ENCODE measurements at places on chromosomes 11 and 22. TPM values are rescaled to one million over a fixed set of nuclear protein-coding genes. Genes with fewer than 3 reads are reported as not detected.

GRCh38 chr11:129298988-129299387, 76.7 kb upstream of the BARX2 start:
- no peak for DNase-seq
- H3K4me3 ChIP-seq, result peak overlapping the region; percentile 4
- H3K27me3 ChIP-seq, result peaks cover 12% of the 10 kb centered on the region
- H3K27ac ChIP-seq, result no peak overlapping the region
- H3K36me3 ChIP-seq, result no peaks in the 10 kb centered on the region
- peaks cover 37% of the 10 kb centered on the region for H3K4me1 ChIP-seq

GRCh38 chr11:111259896-111260295, 14.4 kb downstream of the POU2AF2 start:
- DNase-seq, result no peak
- H3K27ac ChIP-seq, result no peak overlapping the region
- no peak overlapping the region for H3K4me3 ChIP-seq
- H3K36me3 ChIP-seq, result no peaks in the 10 kb centered on the region
- H3K4me1 ChIP-seq, result no peaks in the 10 kb centered on the region

DNA sequence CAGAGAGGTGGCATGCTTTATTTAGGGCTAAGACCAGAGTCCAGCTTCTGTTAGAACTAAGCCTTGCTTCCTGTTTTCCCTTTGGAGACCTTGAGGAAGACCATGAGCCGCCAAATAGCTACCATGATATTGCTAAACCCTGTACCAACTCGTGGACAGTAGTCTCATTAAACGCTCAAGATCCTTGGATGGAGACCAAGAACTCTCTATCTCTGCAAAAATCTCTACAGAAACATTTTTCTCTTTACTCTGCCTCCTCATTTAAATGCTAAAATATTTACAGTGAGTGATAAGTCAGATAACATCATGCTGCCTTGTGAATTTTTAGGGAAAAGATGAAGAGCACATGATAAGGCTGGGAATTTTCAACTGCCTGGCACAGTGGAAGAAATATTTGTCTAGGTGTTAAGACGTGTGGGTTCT, 197.8 kb downstream of the MAML2 start:
- H3K4me1 ChIP-seq, result peaks cover 23% of the 10 kb centered on the region
- H3K27me3 ChIP-seq, result no peaks in the 10 kb centered on the region
- H3K36me3 ChIP-seq, result peaks cover 5% of the 10 kb centered on the region

DNA sequence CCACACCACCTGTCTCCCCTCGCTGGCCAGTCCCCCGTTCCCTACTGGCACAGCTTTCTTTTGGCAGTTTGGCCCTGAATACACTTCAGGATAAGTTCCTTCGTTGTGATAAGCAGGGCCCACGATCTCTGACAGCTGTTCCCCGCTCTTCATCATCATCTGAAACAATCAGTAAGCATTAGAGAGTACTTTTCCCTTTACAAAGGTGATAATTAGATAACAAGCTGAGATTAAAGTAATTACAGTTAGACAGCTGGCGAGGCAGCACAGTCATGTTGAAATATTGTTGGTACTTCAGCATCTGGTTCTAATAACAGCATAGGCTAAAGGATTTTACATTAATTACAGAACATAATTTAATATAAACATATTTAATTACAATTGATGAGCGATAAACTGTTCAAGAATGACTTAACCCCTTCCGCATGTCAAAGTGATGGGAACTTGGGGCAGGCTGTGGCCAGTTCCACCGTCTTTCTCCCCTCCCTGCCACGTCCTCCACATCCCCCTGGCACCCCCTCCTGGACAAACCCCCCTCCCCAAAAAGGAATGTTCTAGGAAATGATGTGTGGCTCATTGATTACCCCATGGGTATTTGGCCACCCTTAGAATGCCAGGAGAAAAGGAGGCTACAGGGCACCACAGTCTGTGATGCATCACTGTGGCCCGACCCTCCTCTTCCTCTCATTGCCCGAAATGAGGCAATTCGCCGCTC, 134.9 kb downstream of the RCN1 start:
- DNase-seq, result no peak
- no peaks in the 10 kb centered on the region for H3K36me3 ChIP-seq
- no peak overlapping the region for H3K27ac ChIP-seq
- no peaks in the 10 kb centered on the region for H3K4me1 ChIP-seq
- H3K27me3 ChIP-seq, result no peaks in the 10 kb centered on the region

DNA sequence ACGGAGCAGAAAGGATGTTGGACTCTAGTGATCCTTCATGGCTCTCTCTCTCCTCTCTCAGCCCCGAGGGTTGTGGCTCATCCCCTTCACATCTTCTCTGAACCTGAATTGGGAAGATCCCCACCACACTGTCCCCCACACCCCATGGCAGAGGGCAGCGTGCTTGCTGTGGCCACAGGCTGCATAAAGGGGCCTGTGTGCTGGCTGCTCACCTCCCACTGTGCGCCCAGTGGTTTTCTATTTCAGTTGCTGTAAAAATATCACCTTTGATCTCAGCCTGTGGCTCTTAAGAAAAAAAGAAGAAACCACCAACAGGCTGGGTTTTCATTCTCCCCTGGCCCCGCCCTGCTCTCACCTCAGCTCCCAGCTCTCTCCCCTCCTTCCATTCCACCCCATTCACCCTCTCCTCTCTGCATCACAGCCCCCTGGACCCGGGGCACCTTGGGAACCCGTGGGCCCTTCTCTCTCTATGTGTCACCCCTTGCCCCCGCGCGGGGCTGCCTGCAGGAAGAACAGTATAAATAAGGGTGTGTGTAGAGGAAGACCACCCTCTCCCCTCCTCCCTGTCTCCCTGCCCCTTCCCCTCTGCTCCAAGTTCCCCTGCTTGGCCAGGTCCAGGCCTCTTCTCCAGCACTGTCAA, 25.8 kb upstream of the WNT11 start:
- H3K4me3 ChIP-seq, result peak overlapping the region; percentile 19
- no peak overlapping the region for H3K27ac ChIP-seq
- H3K36me3 ChIP-seq, result no peaks in the 10 kb centered on the region
- H3K27me3 ChIP-seq, result no peaks in the 10 kb centered on the region
- H3K4me1 ChIP-seq, result peaks cover 48% of the 10 kb centered on the region

The IL18 gene
- total RNA-seq, result not detected

The SLC22A8 gene
- total RNA-seq, result not detected
